ENCODE measurements at places on chromosomes 12 and 14. TPM values are rescaled to one million over a fixed set of nuclear protein-coding genes. Genes with fewer than 3 reads are reported as not detected.

GRCh38 chr14:87878959-87879358, 114.0 kb downstream of the GALC start:
- H3K27me3 ChIP-seq = no peaks in the 10 kb centered on the region
- no peak overlapping the region for H3K4me3 ChIP-seq
- DNase-seq = no peak
- H3K36me3 ChIP-seq = no peaks in the 10 kb centered on the region
- H3K4me1 ChIP-seq = no peaks in the 10 kb centered on the region

GRCh38 chr14:91175291-91176201, 61.7 kb downstream of the DGLUCY start:
- no peak overlapping the region for H3K27ac ChIP-seq
- H3K4me1 ChIP-seq = no peaks in the 10 kb centered on the region
- H3K27me3 ChIP-seq = no peaks in the 10 kb centered on the region

Gene B4GALNT1
- total RNA-seq = 950 TPM

Gene ESR2
- total RNA-seq = not detected

DNA sequence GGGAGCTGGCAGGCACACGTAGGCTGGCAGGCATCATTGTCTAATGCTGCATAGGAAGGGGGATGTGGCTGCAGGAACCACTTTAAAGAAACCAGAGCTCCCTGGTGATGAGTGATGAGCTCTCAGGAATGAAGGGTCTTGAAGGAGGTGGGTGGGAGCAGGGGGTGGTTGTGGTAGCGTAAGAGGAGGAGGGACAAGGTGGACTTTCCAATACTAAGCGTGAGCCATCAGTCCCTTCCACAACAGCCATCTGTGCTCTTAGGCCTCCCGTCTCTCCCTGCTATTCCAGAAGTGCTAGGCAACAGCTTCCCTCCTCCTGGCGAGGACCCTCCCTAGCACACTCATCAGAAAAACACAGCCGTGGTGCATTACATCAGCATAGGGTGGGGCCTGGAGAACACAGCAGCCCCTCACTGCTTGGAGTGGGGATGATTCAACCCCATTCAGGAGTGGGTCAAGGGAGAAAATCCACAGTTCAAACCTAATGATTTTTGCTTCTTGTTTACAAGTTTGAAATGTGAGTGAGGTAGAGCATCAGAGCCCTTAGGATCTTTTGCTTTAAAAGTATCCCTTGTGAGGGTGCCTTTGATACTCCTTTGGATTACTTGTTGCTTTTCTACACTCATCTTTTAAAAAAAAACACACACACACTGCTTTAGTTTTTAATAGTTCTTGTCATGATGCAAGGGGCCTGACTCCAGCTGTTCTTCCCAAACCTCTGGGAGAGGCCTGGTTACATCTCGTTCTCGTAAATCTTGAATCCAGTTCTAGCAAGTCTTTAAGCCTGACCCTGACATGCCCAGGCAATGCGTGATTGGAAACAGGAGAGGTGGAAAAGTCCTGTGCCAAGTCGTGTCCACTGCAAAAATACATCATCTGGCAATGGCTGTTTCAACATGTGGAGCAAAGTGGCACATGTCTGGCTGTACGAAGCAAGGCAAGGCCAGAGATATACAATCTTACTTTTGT, 356.4 kb upstream of the DDHD1 start:
- peak; percentile 10 for DNase-seq
- peaks cover 11% of the 10 kb centered on the region for H3K4me1 ChIP-seq
- no peaks in the 10 kb centered on the region for H3K36me3 ChIP-seq
- no peak overlapping the region for H3K27ac ChIP-seq

- H3K4me3 ChIP-seq = no peak overlapping the region
- no peak for DNase-seq
- H3K27me3 ChIP-seq = no peaks in the 10 kb centered on the region
Observed at GRCh38 chr12:8813572-8814357, 8.7 kb upstream of the A2ML1 start.

Measured in SJSA1 (cell line).